Stimulated activated CD4-positive, alpha-beta T cell treated with anti-CD3 and anti-CD28 coated beads, Interleukin-4, amount 100 ng/mL, for 1 hour (primary cell): ENCODE measurements at places on chromosomes 6 and 20.

GRCh38 chr6:37850260-37850659, 30.7 kb downstream of the ZFAND3 start:
- no peak for DNase-seq

DNA sequence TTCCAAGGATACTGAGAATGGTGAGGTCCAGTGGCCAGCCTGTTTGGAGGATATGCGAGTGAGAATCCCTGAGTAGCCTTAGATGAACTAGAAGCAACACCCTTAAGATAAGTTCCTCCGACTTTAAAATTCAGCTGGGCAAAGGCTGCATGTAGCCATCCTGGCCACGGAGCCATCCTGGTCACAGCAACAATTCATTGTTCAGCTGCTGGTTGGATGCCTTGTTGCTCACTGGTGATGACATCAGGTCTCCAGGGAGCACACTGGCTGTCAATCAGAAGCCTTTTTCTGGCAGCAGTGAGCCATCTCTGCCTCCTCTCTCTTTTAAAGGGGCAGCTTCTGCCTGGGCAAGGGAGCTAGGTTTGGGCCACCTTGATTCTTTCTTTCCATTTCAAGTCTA, 22.4 kb upstream of the RIMS4 start:
- DNase-seq, result no peak

DNA sequence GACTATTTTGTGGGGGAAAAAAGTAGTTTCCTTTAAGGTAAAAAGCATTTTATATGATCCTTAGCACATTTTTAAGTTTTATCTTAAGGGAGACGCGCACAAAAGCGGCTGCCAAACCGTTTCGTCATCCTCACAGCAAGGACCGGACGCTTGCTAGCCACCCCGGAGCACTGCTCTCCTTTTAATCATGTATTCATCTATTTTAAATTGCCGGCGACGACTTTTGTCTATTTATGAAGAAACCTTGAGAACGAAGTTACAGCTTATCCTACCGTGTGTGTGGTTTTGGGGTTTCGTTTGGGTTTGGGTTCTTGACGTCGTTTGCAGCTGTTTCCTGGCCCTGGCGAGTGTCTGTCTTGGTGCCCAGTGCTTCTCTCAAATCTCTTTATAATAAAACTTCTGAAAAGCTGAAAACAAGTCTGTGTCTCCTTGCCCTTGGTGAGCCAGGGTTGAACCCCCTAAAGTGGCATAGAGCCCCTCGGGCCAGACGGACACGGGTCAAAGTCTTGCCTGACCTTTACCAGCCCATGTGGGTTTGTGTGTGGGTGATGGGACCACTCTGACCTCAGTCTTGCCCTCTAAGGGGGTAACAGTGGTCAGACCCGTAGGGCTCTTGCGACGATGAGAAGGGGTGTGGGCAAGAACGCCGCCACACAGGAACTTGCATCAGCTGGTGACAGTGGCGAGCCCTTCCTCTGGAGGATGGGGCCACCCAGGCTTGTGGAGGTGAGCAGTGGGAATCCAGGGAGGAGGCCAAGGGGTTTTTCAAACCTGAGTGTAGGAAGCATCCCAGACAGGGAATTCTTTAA, 117.6 kb downstream of the JPH2 start:
- DNase-seq, result peak; percentile 41

DNA sequence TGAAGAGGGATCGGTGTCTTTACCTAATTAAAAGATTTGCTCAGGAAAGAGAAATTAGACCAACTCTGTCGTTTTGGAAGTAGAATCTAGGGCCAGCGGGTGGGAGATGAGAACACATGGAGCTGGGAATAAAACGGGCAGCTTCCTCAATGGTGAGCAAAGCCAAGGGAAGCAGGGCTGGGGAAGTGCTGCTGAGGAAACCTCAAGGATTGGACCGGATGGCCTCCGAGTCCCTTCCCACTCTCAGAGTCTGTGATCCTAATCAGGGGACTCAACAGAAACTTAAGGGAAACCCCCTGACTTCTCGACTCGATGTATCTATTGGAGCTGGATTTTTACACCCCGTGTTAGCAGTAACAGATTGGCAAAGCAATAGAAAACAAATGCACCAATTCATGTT, 10.8 kb downstream of the GCNT2 start:
- DNase-seq, result no peak

DNA sequence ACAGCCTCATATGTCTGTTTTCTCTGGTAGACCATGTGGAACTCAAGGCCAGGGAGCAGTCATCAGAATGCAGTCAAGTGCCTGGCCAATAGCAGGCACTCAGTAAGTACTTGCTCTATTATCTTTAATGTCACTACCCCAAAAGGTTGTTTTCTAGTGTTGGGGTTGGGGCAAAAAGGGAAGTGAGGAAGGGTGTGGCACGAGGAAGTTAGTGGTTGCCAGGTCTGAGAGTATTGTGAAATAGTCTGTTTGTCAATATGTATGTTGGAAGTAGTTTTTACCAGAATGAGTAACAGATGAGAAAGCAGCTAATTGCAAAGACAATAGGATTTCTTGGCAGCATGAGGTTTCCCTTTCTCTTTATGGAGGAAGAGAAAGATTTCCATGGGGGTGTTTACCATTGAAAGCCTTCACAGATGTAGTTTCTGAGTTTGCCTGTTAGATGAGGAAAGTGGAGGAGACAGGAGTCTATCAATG, 59.5 kb upstream of the ARMH2 start:
- DNase-seq, result no peak

- DNase-seq, result no peak
Measured at GRCh38 chr6:16706911-16707783, 54.1 kb downstream of the ATXN1 start.

- DNase-seq, result no peak
Measured at GRCh38 chr6:147585256-147585655, 76.8 kb downstream of the SAMD5 start.

- no peak for DNase-seq
Measured at GRCh38 chr6:31186052-31186734, 15.7 kb upstream of the POU5F1 start.
